ENCODE measurements at places on chromosomes 7 and 10. TPM values are rescaled to one million over a fixed set of nuclear protein-coding genes. Genes with fewer than 3 reads are reported as not detected.

Gene AKR1C4
- not detected for total RNA-seq

Gene HOXA3
- total RNA-seq = 6.9 TPM

Gene AKR1C2
- total RNA-seq = 3,571 TPM

Gene SPACDR
- total RNA-seq = 0.89 TPM

Gene LMOD2
- not detected for total RNA-seq

Gene SMKR1
- 10.1 TPM for total RNA-seq

Gene FBXL13
- total RNA-seq = 0.41 TPM

Gene MARVELD1
- 51.6 TPM for total RNA-seq

Gene SPDYE11
- not detected for total RNA-seq

Gene GDF10
- total RNA-seq = not detected

Gene ABCB4
- total RNA-seq = not detected

Gene AGBL3
- total RNA-seq = 1.5 TPM

Gene PPP1R17
- not detected for total RNA-seq

Gene PSAP
- total RNA-seq = 901 TPM

Gene SLC18A2
- not detected for total RNA-seq

Gene VSTM2A
- total RNA-seq = not detected

Gene DYDC2
- not detected for total RNA-seq

Gene IPMK
- total RNA-seq = 3.0 TPM

Gene HOXA7
- total RNA-seq = 5.1 TPM

Gene FEZF1
- total RNA-seq = not detected

Gene FAM25G
- 1.1 TPM for total RNA-seq

Gene BAG3
- 242 TPM for total RNA-seq

Gene NEUROG3
- not detected for total RNA-seq

Gene MPP7
- 0.29 TPM for total RNA-seq

Gene FFAR4
- 0.13 TPM for total RNA-seq

Gene IQUB
- total RNA-seq = 0.11 TPM

Gene CARD11
- total RNA-seq = 1.5 TPM
